Breast epithelium (tissue), 4 donors: ENCODE measurements at places on chromosomes 6 and 20.

- no peak for DNase-seq
Observed at GRCh38 chr6:155213611-155214372, 50.0 kb upstream of the CLDN20 start.

GRCh38 chr6:153947808-153948447 lies 91.1 kb upstream of the OPRM1 start:
- no peak for DNase-seq

GRCh38 chr6:55276745-55277530 lies 50.3 kb upstream of the GFRAL start:
- no peak for DNase-seq

DNA sequence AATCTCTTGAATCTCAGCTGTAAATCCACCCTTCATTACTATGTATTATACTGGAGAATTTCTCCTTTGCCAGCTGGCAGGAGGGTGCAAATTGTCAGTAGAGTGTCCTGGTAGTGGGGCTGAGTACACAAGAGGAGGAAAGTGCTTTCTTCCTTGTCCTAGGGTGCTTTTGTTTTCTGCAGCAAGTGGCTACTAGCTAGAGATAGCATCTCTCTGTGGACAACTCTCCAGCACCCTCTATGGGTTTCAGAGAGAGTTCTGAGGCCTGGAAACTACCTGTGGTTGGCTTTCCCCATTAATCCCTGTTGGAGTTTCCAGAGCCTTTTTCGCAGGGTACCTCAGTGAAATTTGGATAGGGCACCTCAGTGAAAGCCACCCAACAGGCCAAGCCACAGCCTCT lies 422.5 kb upstream of the RGS17 start:
- DNase-seq = no peak

GRCh38 chr6:71114986-71115385 lies 158.1 kb upstream of the B3GAT2 start:
- no peak for DNase-seq

- DNase-seq = peak; percentile 78
Observed at GRCh38 chr6:32047855-32048766, 9.9 kb downstream of the CYP21A2 start.
